ENCODE measurements at places on chromosomes 1 and 21.

GRCh38 chr1:234958706-234959657 lies 169.7 kb downstream of the TOMM20 start:
- no peak for DNase-seq

GRCh38 chr21:34113842-34114241 lies 40.5 kb downstream of the MRPS6 start:
- no peak for DNase-seq

GRCh38 chr21:46665566-46665965 lies 30.1 kb downstream of the PRMT2 start:
- no peak for DNase-seq

GRCh38 chr1:41484402-41485241 lies at the start of gene EDN2:
Gene EDN2, minus strand, starts transcription at chr1:41484683. Its CDS starts 82 bp downstream, at chr1:41484601.
- DNase-seq = peak; percentile 82

- no peak for DNase-seq
Measured at GRCh38 chr21:16976193-16976592, 536.6 kb upstream of the CXADR start.

DNA sequence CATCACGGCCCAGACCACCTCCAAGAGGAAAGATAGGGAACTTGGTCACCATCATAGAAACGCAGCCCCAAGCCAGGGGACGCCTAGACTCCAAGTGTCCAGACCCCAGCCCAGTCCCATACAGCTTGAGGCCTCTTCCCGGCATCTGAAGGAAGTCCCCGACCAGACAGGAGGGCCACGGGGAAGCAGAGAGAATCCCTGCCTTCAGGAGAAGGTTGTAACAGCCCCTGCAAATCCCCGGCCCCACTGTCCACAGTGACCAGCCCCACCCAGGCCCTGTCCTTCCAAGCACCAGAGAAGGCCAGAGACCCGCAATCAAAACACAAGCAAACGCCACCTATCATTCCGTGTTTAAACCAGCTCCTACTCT lies 1.7 kb downstream of the SLC19A1 start:
- no peak for DNase-seq

- DNase-seq = no peak
Measured at GRCh38 chr1:240004086-240004749, 87.5 kb upstream of the FMN2 start.

DNA sequence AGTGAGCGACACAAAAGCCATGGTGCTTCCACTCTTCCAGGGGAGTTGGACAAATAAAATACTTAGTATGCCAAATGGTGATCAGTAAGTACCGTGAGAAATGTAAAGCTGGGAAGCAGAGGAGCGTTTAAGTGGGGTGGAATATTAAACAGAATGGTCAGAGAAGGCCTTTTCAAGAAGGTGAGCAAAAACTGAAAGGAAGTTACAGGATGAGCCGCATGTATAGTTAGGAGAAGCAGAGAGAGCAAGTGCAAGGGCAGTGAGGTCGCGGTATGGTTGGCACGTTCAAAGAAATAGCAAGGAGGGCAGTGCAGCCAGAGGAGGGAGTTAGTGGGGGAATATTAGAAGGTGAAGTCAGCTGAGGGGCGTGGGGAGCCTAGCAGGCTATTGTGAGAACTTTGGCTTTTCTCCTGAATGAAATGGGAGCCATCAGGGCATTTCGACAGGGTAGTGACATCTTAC lies 748 bp upstream of the ATP6V0B start:
- DNase-seq = no peak

- no peak for DNase-seq
Measured at GRCh38 chr1:4422504-4423289, 231.7 kb upstream of the AJAP1 start.

DNA sequence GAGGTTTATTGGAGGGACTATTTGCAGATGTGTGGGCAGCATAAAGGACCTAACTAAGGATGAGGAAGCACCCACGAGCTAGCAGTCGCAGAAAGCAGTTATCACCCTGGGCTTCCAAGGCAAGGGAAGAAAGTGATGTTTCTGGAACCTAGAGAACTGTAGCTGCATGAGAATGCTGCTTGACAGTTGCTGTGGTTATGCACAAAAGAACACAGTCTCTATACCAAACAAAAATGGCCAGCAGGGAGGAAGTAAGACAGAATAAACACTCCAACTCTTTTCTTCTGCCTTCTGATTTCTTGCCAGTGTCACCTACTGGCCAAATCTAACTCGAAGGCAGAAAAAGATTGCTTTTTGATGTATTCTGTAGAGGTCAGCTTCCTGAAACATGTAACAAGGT lies 190.2 kb downstream of the RASAL2 start:
- no peak for DNase-seq

- no peak for DNase-seq
Measured at GRCh38 chr1:29500041-29500440, 263.7 kb downstream of the PTPRU start.

- DNase-seq = no peak
Measured at GRCh38 chr1:155977690-155978324, 540 bp downstream of the ARHGEF2 start.

- DNase-seq = peak; percentile 87
Measured at GRCh38 chr1:20476265-20477038, 9.6 kb downstream of the CAMK2N1 start.

DNA sequence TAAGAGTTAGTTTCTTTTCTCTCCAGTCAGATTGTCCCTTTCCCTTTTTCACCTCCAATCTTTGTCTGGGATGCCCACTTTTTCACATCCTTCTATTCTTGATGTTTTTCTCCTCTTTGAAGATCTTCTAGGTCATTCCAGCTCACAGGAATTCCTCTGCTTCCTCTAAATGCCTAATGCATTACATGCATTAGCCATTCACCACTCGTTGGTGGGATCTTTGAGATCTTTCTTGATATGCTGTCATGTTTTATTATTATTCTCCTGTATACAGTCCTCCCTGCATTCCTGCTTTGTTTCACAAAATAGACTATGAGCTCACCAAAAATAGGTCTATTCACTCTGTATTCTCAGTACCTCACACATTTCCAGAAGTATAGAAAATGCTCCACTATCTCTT lies 129.0 kb downstream of the LYPLAL1 start:
- DNase-seq = no peak

GRCh38 chr1:174160109-174160473 lies 771 bp downstream of the RABGAP1L start:
- DNase-seq = no peak

DNA sequence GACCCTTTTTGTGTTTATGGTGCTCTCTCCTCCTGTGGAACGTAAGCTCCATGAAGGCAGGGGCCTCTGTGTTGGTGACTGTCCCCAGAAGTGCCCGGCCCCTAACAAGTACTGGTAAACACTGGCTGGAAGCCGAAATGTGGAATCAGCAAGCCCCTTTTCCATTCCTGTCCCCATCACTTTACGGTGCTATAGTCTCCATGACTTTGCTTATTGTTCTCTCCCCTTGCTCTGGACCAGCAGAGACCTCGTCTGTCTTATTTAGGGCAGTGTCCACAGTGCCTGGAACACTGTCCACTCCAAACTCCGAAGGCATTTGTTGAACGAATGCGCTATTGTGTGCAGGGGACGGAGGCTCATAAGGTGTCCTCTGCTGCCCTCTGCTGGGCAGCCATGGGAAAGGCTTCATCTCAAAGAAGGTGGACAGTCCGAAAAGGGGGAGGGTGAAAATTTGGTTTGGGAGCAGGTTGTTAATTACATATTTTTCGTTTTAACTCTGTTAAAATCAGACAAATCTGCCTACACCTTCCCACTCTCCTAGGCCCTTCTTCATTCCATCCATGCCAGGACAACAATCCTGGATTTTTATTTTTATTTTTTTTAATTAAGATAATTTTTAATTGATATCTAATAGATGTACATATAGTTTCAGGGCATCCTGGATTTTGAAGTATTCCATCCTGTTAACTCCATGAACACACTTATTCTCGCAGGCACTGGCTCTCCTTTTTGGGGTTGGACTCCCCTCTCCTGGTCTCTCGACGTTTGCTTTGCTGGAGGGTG lies 115.6 kb downstream of the PGBD5 start:
- peak; percentile 58 for DNase-seq

GRCh38 chr1:24865587-24865986 lies 64.5 kb downstream of the RUNX3 start:
- DNase-seq = no peak

DNA sequence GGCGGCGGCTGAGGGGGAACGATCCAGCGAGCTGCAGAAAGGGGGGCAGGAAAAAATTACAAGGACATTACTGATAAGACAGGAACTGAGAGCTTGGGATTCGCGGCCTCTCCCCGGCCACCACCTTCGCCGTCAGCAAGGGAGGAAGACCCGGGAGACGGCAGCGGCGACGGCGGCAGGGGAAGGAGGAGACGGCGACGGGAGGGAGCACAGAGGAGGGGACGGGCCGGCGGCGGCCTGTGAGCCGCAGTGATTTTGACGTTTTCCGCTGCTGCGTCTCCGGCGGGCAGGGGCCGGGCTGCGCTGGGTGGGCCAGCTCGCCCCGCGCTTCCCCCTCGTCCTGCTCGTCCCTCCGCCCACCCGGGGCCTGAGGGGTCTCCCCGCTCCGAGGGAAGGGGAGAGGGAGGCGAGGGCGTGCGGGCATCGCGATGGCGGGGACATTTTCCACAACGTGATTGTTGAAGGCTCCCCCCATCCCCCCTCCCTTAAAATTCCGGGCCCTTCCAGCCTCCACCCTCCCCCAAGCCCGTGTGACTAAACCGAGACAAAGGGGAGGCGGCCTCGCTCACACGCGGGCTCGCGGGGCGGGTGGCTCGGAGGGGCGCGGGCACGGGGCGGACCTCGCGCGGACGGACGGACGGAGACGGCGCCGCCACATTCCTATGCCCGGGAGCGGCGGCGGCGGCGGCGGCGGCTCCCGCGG lies 407 bp downstream of the CAMSAP2 start:
- peak; percentile 91 for DNase-seq

DNA sequence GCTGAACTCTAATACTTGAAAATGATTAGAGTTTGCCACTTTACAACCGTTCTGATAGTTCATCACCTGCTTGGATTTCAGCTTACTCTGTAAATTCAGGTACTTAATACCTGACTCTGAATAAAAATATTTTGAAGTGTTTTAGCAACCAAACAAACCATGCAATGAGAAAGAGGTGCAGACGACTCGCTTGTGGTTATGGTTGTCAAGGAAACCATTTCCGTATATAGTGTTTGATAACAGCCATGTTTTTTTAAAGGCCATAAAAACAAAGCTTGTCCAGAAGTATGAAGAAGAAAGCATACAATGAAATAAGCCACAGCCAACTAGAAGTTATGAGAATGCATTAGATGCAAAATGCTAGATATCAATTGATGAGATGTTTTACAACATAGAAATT lies 167.2 kb upstream of the HMCN1 start:
- DNase-seq = peak; percentile 71

GRCh38 chr1:31054349-31054748 lies 11.2 kb downstream of the PUM1 start:
- DNase-seq = no peak

- no peak for DNase-seq
Measured at GRCh38 chr1:70290218-70290617, 64.3 kb downstream of the ANKRD13C start.

DNA sequence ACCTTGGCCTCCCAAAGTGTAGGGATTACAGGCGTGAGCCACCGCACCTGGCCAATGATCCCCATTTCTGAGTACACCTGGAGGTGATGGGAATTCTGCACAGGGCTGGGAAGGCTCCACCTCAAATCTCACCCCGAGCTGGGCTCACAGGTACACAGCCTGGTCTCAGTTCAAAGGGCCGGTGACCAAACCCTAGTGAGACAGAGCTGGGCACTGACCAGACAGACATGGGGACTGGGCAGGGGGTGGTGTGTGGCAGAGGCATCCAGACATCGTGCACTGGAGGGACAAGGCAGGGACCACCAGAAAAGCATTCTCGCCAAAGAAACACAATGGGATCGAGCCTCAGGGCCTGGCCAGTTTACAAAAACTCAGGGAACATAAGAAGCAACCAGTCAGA lies 17.2 kb downstream of the LSS start:
- DNase-seq = no peak

DNA sequence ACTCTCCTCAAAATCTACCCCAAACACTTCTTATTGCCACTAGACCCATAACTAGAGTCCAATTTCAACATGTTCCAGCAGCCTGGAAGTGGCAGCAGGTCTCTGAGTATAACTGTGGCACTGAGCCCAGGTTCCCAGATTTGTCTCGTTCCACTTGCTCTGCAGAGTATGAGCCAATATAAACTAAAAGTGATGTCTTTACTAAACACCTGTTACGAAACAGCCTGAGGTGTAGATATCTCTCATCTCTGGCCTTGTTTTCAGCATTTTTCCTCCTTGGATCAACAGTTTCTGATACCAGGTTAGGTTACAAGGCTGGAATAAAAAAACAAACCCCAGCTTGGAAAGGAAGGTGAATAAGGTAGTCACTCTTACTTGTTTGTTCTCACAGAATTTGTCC lies 25.2 kb upstream of the PRDX6 start:
- peak; percentile 25 for DNase-seq

DNA sequence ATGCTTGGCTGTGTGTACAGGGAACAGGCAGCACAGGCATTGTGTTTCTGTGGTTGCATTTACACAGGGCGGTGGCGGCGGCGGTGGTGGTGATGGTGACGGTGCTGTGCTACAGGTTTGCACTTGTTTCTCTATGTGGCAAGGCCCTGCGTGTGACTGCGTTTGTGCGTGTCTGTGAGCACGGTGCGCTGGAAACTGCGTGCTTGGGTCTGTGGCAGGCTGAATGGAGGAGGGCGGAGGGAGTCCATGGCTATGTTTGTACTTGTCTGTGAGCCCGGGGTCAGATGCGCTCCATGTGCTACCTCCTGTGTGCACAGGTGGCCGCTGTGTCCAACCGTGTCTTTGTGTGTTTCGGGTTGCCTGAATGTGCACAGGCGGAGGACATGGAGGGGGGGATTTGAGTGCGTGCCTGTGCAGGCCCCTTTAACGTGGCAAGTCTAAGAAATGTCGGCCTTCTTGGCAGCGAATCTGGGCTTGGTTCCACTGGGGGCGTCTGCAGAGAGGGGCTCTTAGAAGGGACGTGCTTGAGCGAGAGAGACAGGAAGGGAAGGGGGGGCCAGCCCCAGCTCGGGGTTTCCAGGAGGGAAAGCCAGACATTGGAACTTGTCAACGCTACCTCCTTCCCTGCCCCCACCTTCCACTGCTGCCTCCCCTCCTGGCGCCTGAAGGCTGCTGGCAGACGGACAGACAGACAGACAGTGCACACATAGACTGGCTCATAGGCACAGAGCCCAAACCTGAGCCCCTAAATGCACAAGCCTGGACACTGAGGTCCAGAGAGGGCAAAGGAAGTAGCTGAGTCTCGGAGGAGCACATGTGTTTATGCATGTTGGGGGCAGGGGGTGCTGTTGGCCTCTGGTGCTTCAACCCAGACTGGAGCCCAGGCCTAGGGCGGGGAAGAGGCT lies 32.7 kb upstream of the WASF2 start:
- DNase-seq = no peak

Measured in Caki2 (cell line).